ENCODE measurements at places on chromosomes 13 and 19. TPM values are rescaled to one million over a fixed set of nuclear protein-coding genes. Genes with fewer than 3 reads are reported as not detected.

The CCDC8 gene
- not detected for total RNA-seq

The CATSPERD gene
- total RNA-seq: not detected

The ZNF98 gene
- total RNA-seq: 0.10 TPM

The APC2 gene
- total RNA-seq: 0.10 TPM

The ZNF813 gene
- 6.8 TPM for total RNA-seq

The ZNF667 gene
- total RNA-seq: 1.00 TPM

The CEACAM20 gene
- not detected for total RNA-seq

The PRSS57 gene
- not detected for total RNA-seq

The PRR12 gene
- 45.9 TPM for total RNA-seq

The ZNF701 gene
- total RNA-seq: 30.5 TPM

The WDR88 gene
- not detected for total RNA-seq

The ANKLE1 gene
- total RNA-seq: 1.7 TPM

The RFPL4AL1 gene
- not detected for total RNA-seq

The CEACAM16 gene
- total RNA-seq: not detected

The ZNF439 gene
- 8.3 TPM for total RNA-seq

The COX7A1 gene
- not detected for total RNA-seq

The LGALS7 gene
- total RNA-seq: not detected

The RHPN2 gene
- 1.4 TPM for total RNA-seq

The IL4I1 gene
- total RNA-seq: 3.7 TPM

The APOC4 gene
- total RNA-seq: not detected
